ENCODE measurements at places on chromosomes 13 and 19. TPM values are rescaled to one million over a fixed set of nuclear protein-coding genes. Genes with fewer than 3 reads are reported as not detected.

DNA sequence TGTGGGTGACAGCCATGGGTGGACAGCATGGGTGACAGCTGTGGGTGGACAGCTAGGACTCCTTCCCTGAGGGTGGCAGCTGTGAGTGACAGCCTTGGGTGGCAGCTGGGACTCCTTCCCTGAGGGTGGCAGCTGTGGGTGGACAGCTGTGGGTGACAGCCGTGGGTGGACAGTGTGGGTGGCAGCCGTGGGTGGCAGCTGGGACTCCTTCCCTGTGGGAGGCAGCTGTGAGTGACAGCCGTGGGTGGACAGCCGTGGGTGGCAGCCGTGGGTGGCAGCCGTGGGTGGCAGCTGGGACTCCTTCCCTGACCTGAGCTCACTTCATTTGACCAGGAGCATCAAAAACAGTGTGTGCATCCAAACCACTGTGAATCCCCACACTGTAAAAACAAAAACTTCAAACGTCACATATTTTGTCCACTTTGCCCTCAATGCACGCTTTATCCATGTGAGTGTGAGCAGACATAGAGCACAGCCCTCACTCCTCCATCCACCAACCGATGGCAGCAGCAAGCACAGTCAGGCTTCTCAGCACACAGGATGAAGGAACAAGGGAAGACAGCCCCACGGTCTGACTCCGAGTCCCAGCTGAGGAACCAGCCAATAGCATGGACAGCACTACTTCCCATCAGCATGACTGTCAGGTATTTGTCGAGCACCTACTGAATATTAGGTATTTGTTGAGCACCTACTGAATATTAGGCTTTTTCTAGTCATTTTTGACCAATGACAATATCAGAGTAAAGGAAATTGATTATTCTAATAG, 1.6 kb upstream of the CFAP97D2 start:
- no peak for DNase-seq

The B3GNT8 gene
- total RNA-seq = 3.4 TPM

The WDR87 gene
- total RNA-seq = not detected

The ZNF586 gene
- 11.7 TPM for total RNA-seq

Measured in K562 (cell line).